ENCODE measurements at places on chromosomes 2 and 18. TPM values are rescaled to one million over a fixed set of nuclear protein-coding genes. Genes with fewer than 3 reads are reported as not detected.

AGXT gene
- total RNA-seq: 1.6 TPM

- DNase-seq: no peak
These were observed 87.8 kb downstream of the NOL10 start for GRCh38 chr2:10601866-10602566.

DNA sequence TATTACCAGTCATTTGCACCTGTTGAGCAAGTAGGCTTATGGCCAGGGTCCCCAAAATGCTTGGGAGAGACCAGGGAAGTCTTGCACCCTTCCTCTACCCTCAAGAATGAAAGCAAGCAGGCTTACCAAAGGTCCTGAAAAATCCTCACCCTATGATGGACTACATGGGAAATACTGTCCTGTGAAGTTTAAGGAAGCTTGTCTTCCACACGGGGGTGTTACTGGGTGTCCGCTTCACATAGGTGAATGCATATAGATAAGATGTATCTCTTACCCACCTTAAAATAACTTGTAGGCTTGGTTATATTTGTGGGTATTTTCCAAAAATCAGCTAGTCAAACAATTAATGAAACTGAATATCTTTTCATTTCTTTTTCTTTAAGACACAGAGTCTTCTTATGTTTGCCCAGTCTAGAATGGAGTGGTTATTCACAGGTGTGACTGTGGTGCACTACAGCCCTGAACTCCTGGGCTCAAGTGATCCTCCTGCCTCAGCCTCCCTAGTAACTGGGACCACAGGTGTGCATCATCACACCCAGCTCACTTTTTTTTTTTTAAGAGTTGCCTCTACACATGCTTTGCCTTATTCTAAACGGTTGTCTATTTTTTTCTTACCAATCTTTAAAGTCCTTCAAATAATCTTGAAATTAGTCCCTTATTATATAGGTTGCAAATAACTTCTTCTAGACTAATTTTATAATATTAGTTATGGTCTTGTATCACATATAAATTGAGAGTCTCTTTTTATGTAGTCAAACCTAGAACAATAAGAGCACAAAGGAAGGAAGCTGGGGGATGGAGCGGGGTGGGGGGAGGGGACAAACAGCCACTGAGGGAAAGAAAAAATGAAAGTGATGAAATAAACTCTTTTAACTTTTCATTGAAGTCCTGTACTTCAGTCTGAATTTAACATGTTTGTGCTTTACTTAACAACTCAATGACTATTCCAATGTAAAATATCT, 49.0 kb downstream of the CERKL start:
- DNase-seq: no peak

GRCh38 chr18:24103320-24104021, 35.4 kb upstream of the CABYR start:
- no peak for DNase-seq

GRCh38 chr2:139465789-139466188, 685.6 kb upstream of the NXPH2 start:
- DNase-seq: no peak

Measured in mucosa of gallbladder (tissue), 1 donor.